ENCODE measurements at places on chromosomes 5 and 9.

DNA sequence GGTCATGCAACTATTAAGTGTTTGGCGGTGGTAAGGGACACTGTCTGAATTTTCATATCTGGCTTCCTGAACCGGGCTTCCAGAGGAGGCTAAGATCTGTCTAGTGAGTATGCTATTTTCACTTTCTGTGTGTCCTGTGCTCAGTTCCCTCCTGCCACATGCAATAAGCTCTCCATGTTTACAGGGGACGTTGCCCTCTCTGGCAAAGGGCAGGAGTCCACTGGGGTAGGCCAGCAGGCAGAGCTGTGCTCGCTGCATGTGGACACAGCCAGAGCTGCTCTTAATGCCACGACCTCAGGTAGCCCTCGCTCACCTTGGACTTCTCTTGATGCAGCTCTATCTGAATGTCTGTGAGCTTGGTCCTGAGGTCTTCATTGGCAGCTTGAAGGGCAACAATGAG is 111.2 kb downstream of the JAKMIP2 start:
- DNase-seq: no peak

GRCh38 chr5:142000704-142001484 is 11.9 kb downstream of the GNPDA1 start:
- no peak for DNase-seq

DNA sequence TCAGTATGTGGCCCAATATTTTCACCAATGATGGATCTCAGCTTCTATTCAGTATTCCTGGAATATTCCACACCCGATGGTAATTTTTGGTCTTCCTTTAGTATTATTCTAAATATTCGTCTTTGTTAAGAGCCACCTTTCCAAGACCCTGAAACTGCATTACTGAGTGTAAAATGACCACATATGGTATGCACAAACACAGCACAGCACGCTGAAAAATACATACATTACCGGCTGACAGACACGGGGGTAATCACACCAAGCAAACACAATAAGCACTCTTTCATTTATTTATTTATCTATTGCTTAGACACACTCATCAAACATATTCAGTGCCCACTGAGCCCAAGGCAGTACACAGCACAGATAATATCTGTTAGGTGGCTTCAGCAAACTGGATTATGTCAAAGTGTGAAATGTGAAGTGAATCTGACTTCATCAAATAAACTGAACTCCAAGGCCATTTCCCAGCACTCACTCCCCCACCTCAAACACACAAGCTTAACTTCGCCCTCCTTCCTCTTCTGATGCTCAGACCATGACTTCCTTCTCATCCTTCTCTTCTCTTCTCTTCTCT is 1637.8 kb upstream of the C9orf72 start:
- DNase-seq: no peak

GRCh38 chr9:60546406-60546805 is 367.8 kb upstream of the SPATA31A5 start:
- DNase-seq: no peak

- DNase-seq: no peak
These were observed 21.6 kb upstream of the CSF1R start for GRCh38 chr5:150107909-150108447.

GRCh38 chr9:33818167-33818846 is 1.3 kb downstream of the UBE2R2 start:
- DNase-seq: no peak

DNA sequence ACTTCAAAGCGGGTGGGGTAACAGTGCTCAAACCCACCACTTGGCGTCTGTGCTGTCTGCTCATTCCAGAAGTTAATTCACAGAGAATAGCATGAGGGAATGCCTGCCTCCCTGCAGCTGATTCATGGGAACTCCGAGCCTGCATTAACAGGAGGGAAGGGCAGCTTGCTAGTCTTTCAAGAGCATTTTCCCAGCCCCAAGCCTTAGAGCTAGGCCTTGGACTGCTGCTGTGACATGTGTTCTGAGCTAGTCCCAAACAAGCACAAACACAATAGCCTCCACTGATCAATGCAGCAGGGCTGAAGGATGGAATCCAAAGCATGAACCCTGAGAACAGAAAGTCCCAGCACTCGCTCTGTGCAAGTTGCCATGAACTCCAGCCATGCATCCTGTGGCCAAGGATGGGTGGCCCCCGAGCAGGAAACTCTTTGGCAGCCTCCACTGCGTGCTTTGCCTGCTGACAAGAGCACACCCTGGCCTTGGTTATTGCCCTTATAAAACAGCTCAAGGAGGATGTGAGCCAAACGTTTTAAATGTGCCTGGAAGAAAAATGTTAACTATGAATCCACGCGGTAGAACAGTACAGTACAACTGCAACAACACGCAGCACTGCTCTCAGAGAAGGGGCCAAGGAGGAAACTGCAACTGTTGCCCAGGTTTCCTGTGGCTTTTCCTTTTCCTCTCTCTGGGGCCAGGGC is 653.1 kb upstream of the KLF4 start:
- DNase-seq: no peak

- peak; percentile 56 for DNase-seq
These were observed 775 bp upstream of the LHX2 start for GRCh38 chr9:124010665-124011321.

DNA sequence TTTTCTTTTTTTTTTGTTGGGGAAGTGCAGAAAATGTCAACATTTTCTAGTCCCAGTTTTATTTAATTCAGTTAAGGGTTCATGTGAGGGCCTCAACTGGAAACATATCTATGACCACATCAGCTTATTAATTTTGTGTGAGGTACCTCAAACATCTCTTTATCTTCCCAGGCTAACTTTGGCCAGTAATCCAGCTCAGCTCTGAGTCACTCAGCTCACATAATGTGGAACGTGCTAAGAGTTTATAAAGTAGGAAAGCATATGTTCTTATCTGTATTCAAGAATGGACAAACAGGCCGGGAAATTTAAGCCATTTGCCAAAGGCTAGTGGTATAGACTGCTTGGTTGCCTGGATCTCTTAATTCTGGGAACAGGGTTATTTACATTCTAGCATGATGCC is 118.4 kb downstream of the INSYN2B start:
- DNase-seq: no peak

- no peak for DNase-seq
These were observed 236.1 kb downstream of the ADAMTSL1 start for GRCh38 chr9:18710065-18710464.

DNA sequence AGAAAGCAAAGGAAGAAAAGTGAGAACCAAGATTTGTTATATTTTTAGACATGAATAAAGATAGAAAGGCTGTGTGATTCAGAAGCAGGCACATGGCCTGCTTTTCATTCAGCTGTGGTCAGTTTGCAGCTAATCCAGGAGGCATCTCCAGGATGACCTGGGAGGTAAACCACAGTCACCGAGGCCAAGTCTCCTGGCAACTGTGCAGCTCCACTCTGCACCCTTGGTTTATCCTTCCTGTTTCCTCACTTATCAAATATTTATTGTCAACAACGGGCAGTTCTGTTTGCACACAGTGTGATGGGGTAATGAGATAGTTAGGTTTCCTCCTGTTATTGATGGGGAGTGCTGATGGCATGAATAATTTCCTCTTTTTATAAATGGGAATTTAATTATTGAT is 243.0 kb downstream of the PSAT1 start:
- no peak for DNase-seq

GRCh38 chr5:89721931-89722330 is 687.6 kb downstream of the CETN3 start:
- DNase-seq: no peak

GRCh38 chr5:5783021-5783420 is 360.5 kb downstream of the ICE1 start:
- DNase-seq: no peak

- no peak for DNase-seq
These were observed 2011.3 kb downstream of the EFNA5 start for GRCh38 chr5:105659396-105659795.

- DNase-seq: no peak
These were observed 5.2 kb upstream of the ITGA2 start for GRCh38 chr5:52983731-52984636.

DNA sequence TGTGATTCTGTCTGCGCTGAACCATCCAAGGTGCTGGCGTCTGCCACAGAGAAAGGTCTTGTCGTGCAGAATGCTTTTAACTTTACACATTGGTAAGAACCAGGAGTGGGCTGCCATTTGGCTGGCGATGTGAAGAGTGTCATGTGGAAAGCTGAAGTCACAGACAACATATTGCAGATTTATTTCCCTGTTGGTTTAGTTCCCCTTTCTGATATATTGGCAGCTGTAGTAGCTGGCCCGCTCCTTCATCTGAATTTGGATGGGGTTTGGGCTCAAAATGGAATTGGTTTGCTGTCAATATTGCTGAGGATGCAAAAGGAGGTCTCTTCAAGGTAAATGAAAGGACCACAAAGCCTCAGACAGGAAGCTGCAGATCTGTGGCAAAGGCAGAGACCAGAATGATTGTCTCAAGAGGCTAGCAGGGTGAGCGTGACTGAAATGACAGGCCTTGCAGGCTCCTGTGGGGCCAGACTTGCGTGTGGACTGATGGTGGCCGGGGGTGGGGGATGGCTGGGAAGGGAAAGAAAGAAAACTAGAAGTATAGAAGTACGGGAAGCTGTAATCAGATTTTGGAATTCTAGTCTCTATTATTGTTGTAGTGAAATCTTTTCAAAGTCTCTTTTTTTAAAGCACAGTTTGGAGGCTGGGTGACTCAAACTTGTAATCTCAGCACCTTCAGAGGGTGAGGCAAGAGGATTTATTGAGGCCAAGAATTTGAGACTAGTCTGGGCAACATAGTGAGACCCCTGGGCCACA is 25.1 kb upstream of the CD180 start:
- no peak for DNase-seq

DNA sequence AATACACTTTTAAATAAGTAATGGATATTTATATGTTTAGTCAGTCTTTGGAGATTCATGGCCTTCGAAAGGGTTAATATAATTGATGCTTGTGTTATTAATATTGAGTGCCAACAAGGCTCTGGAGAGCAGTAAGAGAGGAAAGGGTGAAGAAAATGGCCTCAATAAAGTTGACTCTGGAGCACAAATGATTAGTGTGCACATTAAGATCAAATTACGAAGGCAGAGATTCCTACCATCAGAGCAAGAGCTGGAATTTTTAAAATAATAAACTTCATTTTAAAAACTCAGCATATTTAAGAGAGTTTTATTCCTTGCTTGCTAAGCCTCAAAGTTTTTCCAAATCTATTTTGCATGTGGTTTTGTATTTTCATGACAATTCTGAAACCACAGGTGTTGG is 14.8 kb downstream of the SLC44A1 start:
- DNase-seq: no peak

DNA sequence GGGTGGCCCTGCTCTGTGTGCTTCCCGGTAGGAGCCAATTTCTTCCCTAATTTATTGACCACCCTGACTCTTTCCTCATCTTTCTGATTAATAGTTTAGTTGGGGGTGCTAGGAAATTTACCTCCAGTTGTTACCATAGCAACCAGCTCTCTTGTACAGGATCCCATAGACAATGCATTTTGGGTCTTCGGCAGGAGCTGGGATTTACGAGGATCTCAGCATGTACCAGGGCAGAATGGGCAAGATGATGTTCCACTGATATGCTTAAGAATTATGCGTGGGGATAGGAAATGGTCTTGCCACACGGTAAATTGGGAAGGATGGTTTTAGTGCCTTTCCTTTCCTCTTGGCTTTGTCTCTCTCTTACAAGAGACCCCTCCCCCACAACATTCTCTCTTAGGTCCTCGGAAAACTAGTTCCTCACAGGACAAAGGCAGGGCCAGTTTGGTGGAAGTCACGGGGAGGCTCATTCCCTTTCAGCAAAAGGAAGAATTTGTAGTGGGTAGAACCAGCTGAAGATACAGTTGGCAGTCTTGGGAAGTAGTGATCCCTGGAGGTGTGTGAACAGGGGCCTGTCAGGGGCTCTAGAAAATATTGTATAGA is 133.4 kb upstream of the SHB start:
- DNase-seq: no peak

GRCh38 chr5:95537501-95537900 is 17.3 kb downstream of the SKIC3 start:
- DNase-seq: no peak

GRCh38 chr9:127557466-127557869 is 54.6 kb upstream of the STXBP1 start:
- DNase-seq: no peak

GRCh38 chr9:125119643-125120286 is 23.6 kb downstream of the SCAI start:
- DNase-seq: no peak

GRCh38 chr9:8356406-8356805 is 556.8 kb upstream of the DMAC1 start:
- DNase-seq: no peak

- DNase-seq: no peak
These were observed 63.1 kb upstream of the UBAC1 start for GRCh38 chr9:136024286-136024685.

GRCh38 chr5:67149951-67150523 is 46.6 kb downstream of the CD180 start:
- DNase-seq: no peak

GRCh38 chr5:156677963-156678362 is 172.1 kb upstream of the PPP1R2B start:
- DNase-seq: no peak

DNA sequence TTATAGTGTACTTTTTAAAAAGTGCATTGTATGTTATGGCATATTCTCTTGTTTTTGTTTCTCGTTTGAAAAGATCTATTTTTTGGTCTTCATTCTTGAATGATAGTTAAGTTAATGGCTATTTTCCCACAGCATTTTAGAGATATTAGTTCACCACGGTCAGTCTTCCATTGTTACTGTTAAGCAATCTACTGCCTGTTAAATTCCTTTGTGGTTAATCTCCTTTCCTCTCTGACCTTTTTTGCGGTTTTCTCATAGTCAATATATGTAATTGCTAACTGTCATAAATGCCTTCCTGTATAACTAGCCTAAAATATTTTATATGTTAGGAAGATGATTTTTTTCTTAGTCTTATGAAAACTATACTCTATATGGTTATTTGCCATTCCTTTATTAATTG is 250.8 kb upstream of the FBXL7 start:
- DNase-seq: no peak

DNA sequence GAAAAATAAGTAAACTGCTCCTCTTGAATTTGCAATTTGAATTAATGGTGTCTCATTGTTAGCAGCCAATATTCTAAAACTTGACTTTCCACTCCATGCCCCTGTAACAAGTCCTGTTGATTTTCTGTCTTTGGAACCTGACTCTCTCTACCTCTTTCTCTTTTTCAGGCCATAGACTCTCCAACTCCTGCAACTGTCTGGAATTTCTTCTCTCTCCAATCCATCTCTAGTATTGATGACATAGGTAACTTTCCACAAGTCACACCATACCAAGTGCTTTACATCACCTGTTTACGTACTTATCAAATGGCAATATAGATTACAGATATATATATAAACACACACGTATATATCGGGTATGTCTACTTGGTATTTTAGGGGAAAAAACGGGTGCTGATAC is 923 bp downstream of the C5orf34 start:
- no peak for DNase-seq

DNA sequence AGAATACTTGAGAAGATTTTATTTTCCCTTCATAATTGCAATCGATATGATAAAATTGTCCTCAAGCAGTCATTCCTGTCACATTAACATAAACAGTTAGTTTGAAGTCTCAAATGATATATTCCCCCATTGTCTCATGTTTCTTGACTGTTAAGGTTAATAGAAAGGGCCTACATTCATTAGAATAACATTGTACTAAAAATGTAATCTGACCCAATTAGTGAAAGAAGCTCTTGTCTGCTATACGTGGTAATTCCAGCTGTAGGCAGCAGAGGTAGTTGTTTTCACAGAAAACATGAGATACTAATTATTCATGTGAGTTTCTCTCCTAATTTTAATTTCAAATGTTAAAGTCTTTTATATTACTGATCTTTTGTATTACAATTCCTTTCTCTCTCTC is 25.9 kb upstream of the AP3B1 start:
- no peak for DNase-seq

All from NCI-H2227 treated with DMSO at 0.1 percent for 48 hours (cell line).